ENCODE measurements at places on chromosomes 7 and 10. TPM values are rescaled to one million over a fixed set of nuclear protein-coding genes. Genes with fewer than 3 reads are reported as not detected.
A peak's percentile ranks its signal among the peaks of the same experiment; 100 is the strongest.

- peaks cover 14% of the 10 kb centered on the region for H3K4me1 ChIP-seq
- H3K27ac ChIP-seq: no peak overlapping the region
- H3K4me3 ChIP-seq: no peak overlapping the region
- no peaks in the 10 kb centered on the region for H3K36me3 ChIP-seq
These were observed 77.6 kb upstream of the ZMIZ1 start for GRCh38 chr10:78991187-78991586.

Gene CHST15
- 0.52 TPM for total RNA-seq

DNA sequence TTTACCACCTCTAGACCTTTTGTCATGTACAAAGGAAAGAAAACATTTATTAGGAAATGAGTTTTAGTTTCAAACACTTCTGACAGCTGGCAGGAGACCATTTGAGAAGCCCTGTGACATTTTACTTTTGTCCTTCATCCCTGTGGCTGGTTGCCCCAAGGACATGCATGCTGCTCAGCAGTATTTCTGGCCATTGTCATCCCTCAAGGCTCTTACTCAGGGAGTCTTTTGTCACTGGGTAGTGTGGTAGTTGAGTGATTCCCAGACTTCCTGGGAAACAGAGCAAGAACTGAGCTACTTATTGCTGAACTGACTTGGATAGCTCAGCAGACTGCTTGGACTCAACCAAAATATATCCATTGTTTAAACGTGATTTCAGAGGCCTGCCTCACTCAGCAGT lies 142.8 kb downstream of the LRRC4 start:
- DNase-seq: no peak
- no peak overlapping the region for H3K4me3 ChIP-seq
- no peak overlapping the region for H3K27ac ChIP-seq
- H3K27me3 ChIP-seq: no peaks in the 10 kb centered on the region
- H3K36me3 ChIP-seq: peaks cover 33% of the 10 kb centered on the region

GRCh38 chr7:50560865-50561351 lies 4.3 kb downstream of the DDC start:
- peaks cover 10% of the 10 kb centered on the region for H3K27me3 ChIP-seq
- H3K27ac ChIP-seq: no peak overlapping the region
- no peaks in the 10 kb centered on the region for H3K4me1 ChIP-seq
- H3K4me3 ChIP-seq: no peak overlapping the region
- no peaks in the 10 kb centered on the region for H3K36me3 ChIP-seq
- no peak for DNase-seq

Gene ARPC1B
- 58.8 TPM for total RNA-seq

Gene PTPRZ1
- total RNA-seq: not detected

Gene ZNF800
- 73.9 TPM for total RNA-seq

GRCh38 chr10:89095701-89096391 lies 105.2 kb downstream of the FAS start:
- no peak overlapping the region for H3K4me3 ChIP-seq
- H3K4me1 ChIP-seq: no peaks in the 10 kb centered on the region
- no peak for DNase-seq
- no peaks in the 10 kb centered on the region for H3K27me3 ChIP-seq
- H3K36me3 ChIP-seq: no peaks in the 10 kb centered on the region

DNA sequence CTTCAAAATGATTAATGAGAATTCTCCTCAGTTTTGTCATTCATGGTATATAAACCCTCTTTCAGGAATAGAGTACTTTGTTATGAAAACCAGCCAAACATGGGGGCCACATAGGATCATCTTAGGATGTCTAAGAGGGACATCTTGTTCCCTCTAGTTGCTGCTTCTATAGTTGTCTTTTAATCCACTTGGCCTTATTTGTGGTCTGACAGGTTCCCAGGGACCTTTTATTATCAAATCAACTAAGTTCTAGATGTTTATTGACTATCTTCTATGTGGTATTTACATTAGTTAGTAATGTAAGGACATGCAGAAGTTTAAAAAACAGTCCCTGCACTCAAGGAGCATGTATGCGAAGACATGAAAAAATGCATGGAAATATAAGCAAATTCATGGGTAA lies 1.6 kb upstream of the ZC3HAV1 start:
- DNase-seq: no peak
- peak overlapping the region; percentile 98 for H3K27ac ChIP-seq
- no peaks in the 10 kb centered on the region for H3K27me3 ChIP-seq
- H3K36me3 ChIP-seq: peaks cover 19% of the 10 kb centered on the region

DNA sequence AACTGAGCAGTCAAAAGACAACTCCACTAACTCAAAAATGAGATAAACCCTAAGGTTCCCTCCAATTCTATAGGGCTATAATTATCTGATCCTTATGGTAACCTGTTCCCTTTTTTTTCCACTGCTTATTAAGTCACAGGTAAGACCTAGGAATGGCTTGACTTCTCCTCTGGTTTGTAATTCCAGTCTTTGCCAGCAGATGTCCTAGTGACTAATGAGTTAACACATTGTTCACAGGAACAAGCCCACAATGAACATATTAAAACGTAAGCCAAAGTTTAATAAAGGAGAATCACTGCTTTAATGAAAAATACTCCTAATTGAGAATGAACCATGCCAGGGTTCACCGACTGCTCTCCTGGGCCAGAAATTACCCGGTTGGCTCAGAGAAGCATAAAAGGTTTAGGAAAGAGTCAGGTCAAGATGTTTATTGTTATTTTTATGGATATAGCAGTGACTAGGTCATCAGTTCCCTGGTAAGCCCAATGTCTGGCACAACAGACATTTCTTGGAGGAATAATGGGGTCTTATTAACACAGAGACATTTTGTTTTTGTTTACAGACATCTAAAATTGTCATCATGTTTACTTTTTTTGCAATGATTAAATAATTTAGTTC lies 120.1 kb downstream of the ELAPOR2 start:
- DNase-seq: no peak
- no peak overlapping the region for H3K27ac ChIP-seq
- no peaks in the 10 kb centered on the region for H3K36me3 ChIP-seq
- no peaks in the 10 kb centered on the region for H3K4me1 ChIP-seq

- H3K36me3 ChIP-seq: no peaks in the 10 kb centered on the region
- peaks cover 50% of the 10 kb centered on the region for H3K4me1 ChIP-seq
- no peaks in the 10 kb centered on the region for H3K27me3 ChIP-seq
- DNase-seq: peak; percentile 82
- H3K4me3 ChIP-seq: peak within 1 kb of the TSS; percentile 91
- peak within 1 kb of the TSS; percentile 63 for H3K27ac ChIP-seq
These were observed at the start of gene SEPHS1 for GRCh38 chr10:13348216-13349017. Gene SEPHS1 (minus strand): TSS chr10:13348293. CDS start chr10:13344950, 3,343 bp downstream.

Gene OR2A1
- 0.19 TPM for total RNA-seq
